Stimulated activated CD4-positive, alpha-beta T cell treated with anti-CD3 and anti-CD28 coated beads, Interleukin-15, amount 100 ng/mL, for 1 hour (primary cell): ENCODE measurements at places on chromosomes 2 and 18.
A peak's percentile ranks its signal among the peaks of the same experiment; 100 is the strongest.

DNA sequence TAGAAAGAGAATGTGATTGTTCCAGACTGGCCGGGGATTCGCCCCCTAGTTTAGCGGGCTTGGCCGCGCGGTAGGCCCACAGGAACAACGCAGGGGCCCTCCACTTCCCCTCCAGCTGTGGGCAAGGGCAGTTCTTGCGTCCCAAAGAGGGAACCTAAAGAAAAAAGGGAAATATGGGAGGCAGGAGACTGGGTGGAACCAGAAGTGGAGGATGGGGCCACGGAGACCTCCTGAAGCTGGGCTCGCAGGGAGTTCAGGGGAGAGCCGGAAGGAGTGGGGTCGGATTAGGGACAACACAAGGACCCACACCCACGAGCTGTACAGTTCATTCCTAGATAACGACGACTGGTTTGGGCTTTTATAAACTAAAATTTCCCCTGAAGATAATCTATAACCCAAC is 18.2 kb downstream of the GNLY start:
- DNase-seq = no peak

DNA sequence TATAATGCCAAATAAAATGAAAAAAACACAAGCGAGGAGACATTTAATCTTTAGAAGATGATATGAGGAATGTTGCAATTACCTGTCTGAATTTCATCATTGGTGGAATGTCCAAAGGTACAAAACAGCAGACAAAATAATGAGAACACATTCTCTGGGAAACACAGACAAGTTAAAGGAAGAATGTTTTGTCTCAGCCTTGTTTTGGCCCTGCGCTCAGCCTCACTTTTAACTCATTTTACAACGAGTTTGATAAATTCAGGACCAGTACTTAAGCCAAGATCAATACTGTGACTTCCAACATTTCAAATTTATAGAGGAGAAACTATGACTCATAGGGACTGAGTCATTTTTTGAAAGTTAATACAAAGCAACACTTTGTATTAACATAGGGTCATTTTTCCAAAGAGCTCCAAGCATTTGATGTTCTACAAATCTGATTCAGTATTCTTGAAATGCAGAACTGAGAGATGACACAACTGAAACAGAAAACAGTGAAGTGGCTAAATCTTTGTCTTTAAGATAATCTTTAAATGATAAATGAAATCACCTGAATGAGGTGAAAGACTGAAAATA is 833.2 kb upstream of the CHAC2 start:
- no peak for DNase-seq

DNA sequence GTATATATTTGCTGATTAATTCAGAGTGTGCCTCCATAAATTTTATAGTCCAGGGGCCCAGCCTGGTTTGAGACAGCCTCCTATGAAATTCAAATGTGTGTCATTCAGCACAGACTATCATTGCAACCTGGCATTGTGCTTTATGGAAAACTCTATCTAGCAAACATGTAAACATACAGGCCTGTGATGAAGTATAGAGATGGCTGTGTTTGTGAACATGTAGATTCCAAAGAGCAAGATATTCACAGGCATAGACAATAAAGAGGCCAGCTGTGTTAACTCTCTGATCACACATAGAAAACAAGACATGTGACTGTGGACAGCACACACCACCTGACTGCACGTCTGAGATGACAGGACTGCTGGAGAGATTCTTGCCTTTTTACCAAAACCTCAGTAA is 297.9 kb downstream of the EN1 start:
- DNase-seq = no peak

GRCh38 chr2:145769011-145769716 is 1249.2 kb upstream of the ZEB2 start:
- DNase-seq = no peak

- no peak for DNase-seq
Observed at GRCh38 chr2:172305066-172305465, 122.3 kb upstream of the ITGA6 start.

DNA sequence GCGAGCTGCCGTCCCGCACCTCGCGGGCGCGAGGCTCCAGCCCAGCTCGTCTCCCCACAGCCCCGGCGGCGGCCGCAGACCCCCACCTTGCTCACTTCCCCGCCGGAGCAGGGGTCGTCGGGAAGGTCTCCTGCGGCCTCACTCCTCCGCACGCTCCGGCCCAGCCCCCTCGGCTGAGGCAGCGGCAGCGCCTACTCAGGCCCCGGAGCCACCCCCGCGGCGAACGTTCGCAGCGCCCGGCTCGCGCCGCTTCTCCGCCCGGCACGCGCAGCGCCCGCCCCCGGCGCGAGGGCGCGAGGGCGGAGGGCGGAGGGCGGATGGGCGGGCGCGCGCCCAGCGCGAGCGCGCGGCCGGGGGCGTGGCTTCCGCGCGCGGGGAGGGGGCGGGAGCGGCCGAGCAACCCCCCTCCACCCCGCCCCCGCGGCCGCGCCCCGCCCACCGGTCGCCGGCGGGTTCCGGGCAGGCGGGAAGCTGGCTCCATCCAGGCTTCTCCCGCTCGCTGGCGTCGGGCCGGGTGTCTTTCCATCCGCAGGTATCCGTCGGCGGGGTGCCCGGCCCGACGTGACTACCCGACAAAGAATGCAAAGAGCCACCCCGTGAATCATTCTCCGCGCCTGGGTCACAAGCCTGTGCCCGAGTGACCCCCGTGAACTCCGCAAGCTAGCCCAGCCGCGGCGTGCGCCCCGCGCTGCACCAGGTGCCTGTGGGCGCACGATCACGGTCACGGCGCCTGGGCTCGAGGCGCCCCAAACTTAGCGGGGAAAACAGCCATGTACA is at the start of gene DTNB:
Gene DTNB, minus strand, starts transcription at position 278 of the 777 bp plus-strand sequence. CDS start 20,917 bp downstream, outside the sequence.
- DNase-seq = peak; percentile 70

DNA sequence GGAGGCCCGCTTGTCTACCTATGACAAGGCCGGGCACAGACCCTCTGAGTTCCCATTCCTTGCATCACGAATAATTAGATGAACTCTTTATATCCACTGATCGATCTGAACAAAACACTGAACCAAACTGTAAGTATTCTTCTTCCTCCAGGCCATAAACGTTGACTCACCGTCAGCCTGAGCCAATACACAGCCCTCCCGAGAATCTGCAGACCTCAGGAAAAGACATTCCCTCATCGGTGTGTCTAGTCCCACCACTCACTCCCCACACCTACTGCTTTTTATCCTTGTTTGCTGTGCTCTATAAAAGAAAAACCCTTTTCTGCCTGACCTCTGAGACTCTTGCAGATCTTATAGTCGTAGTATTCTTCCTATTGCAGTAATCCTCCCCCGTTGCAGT is 41.0 kb downstream of the TMEM87B start:
- DNase-seq = no peak

GRCh38 chr2:157996799-157997198 is 104.9 kb upstream of the UPP2 start:
- DNase-seq = no peak

DNA sequence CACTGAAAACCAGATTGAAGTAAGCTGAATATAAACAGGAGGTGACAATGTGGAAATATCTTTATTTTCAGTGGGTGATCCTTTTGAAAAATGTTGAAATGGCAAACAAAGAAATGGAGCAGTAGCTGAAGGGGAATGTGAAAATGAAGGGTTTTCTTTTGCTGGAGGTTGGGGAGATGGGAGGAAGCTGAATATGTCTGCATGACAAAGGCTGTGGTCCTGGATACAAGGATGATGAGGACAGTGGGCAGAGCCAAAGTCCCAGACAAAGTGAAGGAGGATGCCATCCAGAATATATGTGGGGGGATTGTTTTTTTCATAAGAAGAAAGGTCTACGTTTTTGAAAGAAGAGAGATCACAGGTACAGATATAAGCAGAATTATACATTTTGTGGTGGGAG is 6.7 kb downstream of the ALS2 start:
- DNase-seq = no peak
